PC-3 (cell line): ENCODE measurements at places on chromosomes 3 and 15. TPM values are rescaled to one million over a fixed set of nuclear protein-coding genes. Genes with fewer than 3 reads are reported as not detected.

DNA sequence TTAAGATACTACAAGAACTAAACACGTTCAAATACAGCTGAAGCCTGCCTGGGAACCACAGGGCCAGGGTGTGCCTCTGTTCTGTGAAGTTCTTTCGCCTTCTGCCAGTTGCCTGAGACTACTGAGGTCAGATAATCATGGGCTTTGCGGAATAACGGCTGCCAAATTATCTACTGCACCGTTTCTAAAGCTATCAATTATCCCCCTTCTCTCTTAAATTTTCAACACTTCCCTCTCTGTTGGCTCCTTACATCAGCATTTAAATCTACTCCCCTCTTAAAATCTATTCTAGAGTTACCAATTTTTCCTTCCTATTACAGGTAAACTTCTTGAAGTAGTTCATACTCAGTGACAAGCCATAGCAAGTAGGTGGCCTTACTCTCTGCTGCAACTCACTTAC is 6.2 kb upstream of the NEO1 start:
- DNase-seq: no peak

The KY gene
- 0.29 TPM in 1 of 2 replicates, not detected in the other for total RNA-seq

- no peak for DNase-seq
Measured at GRCh38 chr3:97831140-97831539, 9.3 kb downstream of the CRYBG3 start.

DNA sequence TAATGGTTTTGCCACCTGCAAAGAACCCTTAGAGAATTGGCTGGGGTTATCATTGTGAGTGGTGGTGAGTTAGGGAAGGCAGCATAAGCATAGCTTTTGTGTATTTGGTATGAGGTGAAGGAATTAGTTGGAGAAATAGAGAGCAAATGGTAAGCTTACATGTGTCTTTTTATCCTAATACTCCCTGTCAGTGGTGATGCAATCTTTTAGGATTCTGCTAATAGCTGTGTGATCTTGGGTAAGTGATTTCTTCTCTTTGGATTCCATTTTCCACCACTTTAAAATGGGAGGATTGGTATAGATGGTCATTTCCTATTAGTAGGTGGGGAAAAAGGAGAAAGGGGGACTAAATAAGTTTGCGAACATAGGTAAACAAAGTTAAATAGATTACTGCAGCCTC is 30.9 kb downstream of the PIAS1 start:
- no peak for DNase-seq

- no peak for DNase-seq
Measured at GRCh38 chr3:183330881-183331280, 77.8 kb downstream of the B3GNT5 start.

- no peak for DNase-seq
Measured at GRCh38 chr3:118705487-118706219, 329.0 kb downstream of the IGSF11 start.

- DNase-seq: no peak
Measured at GRCh38 chr3:40173227-40173721, 136.2 kb upstream of the EIF1B start.

- no peak for DNase-seq
Measured at GRCh38 chr15:37040072-37040742, 60.1 kb downstream of the MEIS2 start.

The C3orf70 gene
- not detected in 2 replicates for total RNA-seq

DNA sequence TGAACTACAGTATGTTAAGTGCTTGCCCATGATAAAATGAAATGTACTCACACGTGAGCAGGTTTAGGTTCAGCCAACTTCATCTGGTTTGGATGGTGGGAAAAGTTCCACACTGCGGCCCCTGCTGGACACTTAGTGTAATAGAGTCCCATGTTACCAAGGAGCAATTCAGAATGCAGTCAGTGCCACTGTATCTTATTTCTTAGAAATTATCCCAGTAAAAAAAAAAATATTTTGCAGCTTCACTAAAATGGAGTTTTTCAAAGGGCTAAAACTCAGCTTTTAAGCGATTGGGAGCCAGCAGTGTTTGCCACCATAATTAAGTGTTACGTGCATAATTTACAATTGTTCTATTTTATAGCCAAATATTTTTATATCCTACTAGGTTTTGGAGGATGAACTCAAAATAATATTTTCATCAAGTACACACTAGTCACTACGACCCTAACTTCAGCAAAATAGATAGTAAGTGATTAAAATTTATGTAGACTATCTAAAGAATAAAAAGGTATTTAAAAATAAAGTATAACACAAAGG is 371.7 kb upstream of the GBE1 start:
- DNase-seq: peak; percentile 66

DNA sequence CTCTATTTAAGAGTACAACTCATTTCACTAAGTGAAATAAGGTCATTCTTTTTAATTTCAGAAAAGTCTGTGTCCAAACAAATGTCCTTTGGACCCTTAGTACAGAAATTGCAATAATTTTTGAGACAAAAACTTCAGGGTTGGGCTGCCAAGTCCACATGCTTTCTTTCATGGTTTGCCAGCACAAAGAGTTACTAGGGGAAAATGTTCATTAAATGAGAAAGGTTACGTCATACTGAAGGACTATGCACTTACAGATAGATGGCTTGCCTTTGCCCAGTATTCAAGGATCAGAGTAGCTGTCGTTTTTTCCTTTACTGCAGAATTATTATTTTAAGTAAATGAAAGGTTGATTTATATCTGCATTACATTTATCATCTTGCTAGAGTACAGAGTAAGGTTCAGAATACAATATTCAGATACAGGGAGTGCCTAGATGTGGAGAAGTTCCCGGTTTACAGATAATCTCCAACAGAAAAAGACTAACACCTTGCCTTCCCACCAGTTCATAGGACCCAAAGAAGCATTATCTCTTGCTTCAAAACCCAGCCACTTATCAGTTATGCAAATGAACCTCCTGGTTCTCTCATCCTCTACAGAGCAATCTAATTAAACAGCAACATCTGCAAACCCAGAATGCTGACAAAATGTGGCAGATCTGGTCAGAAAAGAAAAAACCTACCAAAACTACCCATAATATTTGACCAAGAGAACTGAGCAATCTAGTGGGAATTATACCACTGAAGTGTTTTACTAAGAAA is 179.3 kb downstream of the FRMD5 start:
- no peak for DNase-seq

DNA sequence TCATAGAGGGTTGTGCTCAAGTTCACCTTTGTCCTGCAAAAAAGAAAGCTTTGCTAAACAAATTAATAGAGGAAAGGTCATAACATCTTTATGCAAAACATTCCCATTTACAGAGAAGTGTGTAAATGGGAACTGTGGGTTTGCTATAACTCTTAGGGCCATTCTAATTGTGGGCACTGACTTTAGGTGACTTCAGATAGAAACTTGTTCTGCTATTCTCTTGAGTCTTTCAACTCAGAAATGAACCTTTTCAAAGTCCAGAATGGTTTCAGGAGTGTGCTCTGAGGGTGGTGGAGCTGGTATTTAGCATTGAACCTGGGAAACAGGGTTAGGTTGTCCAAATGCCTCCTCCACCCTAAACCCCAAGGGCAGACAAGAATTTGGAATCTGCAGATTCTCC is 34.0 kb downstream of the SPTSSB start:
- no peak for DNase-seq

GRCh38 chr15:96342406-96343112 is 12.1 kb downstream of the NR2F2 start:
- no peak for DNase-seq

DNA sequence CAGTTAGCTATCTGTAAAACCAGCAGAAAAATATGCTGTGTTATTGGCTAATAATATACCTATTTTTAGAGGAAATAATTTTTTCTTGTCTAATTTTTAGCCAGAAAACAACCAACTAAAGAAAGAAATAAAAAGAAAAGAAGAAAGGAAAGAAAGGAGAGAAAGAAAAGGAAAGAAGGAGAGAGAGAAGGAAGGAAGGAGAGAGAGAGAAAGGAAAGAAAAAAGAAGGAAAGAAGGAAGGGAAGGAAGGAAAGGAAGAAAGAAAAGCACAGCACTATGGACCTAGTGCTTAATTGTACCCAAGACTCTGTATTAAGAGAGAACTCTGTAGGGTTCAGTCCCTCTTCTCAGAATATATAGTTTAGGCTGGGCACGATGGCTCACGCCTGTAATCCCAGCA is 3.3 kb upstream of the PAQR9 start:
- DNase-seq: no peak

The PRR20G gene
- not detected in 2 replicates for total RNA-seq

DNA sequence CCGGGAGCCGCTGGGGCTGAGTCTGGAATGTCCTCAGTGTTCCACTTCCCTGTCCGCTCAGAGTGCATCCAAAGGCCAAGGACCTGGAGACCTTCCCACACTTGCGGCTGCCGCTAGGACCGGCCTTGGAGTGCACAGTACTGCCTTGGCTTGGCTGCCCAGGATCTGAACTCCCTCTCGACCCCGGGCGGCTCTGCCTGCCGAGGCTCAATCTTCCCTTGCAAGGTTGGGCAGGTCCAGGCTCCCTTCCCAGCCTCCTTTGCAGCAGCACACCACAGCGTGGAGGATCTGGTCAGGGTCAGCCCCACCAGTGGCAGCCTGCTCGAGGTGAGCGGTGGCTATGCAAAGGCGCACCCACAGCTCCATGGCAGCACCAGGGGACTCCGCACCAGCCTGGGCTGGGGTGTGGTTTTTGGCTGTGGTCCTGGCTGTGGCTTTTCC is 69.2 kb downstream of the PLXNA1 start:
- no peak for DNase-seq

DNA sequence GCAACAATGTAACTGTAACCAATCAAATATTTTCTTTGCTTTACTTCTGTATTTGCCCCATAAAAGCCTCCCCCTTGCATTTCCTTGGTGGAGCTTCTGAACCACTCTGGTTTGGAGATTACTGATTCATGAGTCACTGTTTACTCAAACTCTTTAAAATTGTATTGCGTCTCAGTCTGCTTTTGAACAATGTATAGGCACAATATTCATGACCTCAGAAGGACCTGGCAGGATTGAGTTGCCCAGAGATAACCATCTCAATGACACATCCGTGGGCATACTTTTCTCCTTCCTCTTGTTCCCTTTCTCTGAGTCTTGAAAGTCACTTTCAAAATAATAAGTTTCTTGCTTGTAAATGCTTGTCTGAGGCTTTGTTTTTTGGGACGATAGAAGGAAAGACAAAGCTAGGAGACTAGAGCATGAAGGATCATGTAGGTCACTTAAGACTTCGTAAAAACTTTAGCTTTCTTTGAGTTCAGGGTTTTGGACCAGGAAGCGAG is 57.1 kb upstream of the POU1F1 start:
- DNase-seq: peak; percentile 99

DNA sequence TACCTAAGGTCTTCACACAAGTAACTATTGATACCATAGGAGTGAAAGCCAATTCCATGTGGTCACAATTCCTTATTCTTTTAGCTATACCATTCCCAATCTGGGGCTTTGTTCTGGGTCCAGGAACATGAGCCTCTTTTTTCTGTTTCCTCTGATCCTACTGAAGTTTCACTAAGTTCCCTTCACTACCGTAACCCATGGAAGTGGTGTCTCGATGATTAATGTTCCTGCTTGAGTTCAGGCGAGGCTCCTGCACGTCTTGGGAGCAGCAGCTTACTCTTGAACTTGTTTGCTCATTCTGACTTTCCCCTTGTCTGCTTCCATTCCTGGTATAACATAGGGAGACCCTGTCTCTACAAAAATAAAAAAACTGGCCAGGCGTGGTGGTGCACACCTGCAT is 23.6 kb downstream of the ZNF592 start:
- DNase-seq: no peak

The OSTN gene
- total RNA-seq: 0.35 and 1.8 TPM in 2 replicates

GRCh38 chr15:39172380-39173281 is 408.2 kb upstream of the THBS1 start:
- DNase-seq: no peak

- no peak for DNase-seq
Measured at GRCh38 chr3:26279091-26279490, 343.5 kb upstream of the LRRC3B start.

DNA sequence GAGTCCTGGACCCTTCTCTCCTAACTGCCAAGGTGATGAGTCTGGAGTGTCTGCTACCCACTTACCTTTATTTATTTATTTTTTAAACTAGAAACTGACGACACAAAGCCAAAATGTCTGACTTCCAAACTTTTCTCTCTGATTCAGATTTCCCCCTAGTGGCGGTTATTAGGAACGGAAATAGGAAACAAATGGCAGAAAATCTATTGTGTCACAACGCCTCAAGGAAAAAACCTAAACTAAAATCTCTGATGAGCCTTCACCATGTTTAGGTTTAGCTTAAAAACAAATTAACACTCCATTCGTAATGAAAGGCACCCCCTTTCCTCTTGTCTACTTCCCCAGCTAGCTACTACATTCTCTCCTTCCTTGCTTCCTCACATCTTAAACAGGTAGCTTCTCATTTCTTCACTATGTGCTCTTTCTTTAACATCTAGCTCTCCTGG is 94.0 kb upstream of the MEX3B start:
- DNase-seq: peak; percentile 69

DNA sequence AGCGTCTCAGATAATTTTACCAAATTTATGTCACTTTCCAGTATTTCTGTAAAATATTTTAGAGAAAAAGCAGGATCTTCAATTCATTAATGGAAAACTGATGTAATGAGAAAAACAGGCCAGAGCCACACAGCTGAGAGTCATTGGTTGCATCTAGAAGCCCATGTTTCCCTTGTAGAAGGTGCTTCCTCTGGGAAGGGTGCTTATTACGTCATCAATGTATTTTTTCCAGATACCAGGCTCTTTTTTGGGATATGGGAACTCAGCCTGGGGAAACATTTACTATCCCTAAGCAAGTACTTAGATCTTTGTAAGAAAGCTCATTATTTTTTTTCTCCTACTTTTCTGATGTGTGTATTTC is 89.1 kb upstream of the PHLDB2 start:
- DNase-seq: no peak

DNA sequence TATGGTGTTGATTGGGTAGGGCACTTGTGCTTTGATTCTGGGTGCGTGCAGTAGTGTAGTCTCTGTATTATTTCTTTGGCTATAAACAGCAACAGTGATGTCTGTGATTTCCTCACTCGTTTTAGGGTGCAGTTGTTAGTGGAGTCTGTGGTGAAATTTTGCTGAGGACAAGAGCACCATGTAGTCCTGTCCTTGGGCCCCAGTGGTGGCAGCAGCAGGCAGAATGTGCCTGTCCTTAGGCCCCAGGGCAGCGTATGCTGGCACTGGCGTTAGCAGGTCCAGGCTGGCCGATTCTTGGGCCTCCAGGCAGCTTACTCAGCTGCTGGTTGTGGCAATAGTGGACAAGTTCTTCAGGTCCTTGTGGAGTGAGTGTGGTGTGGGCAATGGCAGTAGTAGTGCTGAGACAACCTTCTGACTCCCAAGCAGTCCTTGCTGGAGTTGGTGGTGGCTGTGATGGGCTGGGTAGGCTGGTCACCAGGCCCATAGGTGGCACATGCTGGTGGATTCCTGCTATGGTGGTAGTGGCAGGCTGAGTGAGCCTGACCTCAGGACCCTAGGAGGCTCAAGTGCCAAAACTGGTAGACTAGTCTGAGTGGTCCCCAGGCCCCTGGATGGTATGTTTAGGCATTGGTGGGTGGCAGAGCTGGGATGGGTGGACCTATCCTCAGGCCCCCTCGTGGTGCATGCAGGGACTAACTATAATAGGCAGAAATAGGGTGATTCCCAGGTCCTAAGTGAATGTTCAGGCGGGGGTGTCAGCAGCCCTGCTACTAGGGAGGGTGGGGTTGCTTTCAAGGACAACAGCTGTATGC is 56.3 kb downstream of the TNFAIP8L3 start:
- DNase-seq: no peak

- no peak for DNase-seq
Measured at GRCh38 chr15:48010316-48010715, 110.5 kb upstream of the SLC24A5 start.

The RAD54L2 gene
- 14.3 and 17.7 TPM in 2 replicates for total RNA-seq

The SAMD7 gene
- not detected in 2 replicates for total RNA-seq

- no peak for DNase-seq
Measured at GRCh38 chr15:91469632-91470567, 369.8 kb downstream of the SV2B start.

The FGF12 gene
- not detected in 2 replicates for total RNA-seq

- DNase-seq: no peak
Measured at GRCh38 chr3:66958067-66958466, 40.0 kb upstream of the KBTBD8 start.
